ENCODE measurements at places on chromosomes 4 and X. TPM values are rescaled to one million over a fixed set of nuclear protein-coding genes. Genes with fewer than 3 reads are reported as not detected.
A peak's percentile ranks its signal among the peaks of the same experiment; 100 is the strongest.

GRCh38 chr4:25821899-25822298 lies 40.9 kb downstream of the SEL1L3 start:
- H3K36me3 ChIP-seq = no peaks in the 10 kb centered on the region
- no peak overlapping the region for H3K27ac ChIP-seq
- no peaks in the 10 kb centered on the region for H3K4me1 ChIP-seq
- no peaks in the 10 kb centered on the region for H3K27me3 ChIP-seq
- DNase-seq = no peak

DNA sequence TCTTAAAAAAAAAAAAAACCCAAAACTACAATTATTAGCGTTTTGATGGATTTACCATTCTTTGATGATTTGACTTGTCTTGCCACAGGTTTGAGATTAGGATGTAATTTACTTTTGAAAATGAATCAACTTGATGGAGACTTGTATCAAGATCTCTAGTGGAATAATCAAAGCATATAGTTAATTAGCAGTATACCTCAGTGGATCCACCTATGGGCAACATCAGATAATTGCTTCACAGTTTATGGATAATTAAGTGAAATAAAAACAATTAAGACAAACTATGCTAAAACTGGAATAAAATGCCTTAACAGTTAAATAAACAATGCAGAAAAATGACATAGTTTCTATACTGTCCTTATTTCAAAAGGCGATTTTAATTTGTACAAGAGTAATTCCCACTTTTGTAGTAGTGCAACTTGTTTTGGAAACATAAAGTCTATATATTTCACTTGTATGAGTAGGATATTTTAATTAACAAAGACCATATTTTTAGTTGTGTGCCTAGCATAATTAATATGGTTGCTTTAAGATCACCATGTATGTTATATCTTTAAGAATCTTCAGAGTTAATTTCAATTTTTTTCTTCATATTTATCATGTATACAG lies 4.2 kb downstream of the CPEB2 start:
- H3K4me3 ChIP-seq = peak overlapping the region; percentile 70
- DNase-seq = peak; percentile 18
- no peak overlapping the region for H3K27ac ChIP-seq

GRCh38 chrX:28981952-28982351 lies 394.7 kb downstream of the IL1RAPL1 start:
- H3K36me3 ChIP-seq = no peaks in the 10 kb centered on the region
- H3K27ac ChIP-seq = no peak overlapping the region
- no peaks in the 10 kb centered on the region for H3K27me3 ChIP-seq

GRCh38 chr4:163590103-163590502 lies 95.6 kb downstream of the TMA16 start:
- H3K4me1 ChIP-seq = no peaks in the 10 kb centered on the region
- H3K36me3 ChIP-seq = no peaks in the 10 kb centered on the region
- DNase-seq = no peak
- no peaks in the 10 kb centered on the region for H3K27me3 ChIP-seq

DNA sequence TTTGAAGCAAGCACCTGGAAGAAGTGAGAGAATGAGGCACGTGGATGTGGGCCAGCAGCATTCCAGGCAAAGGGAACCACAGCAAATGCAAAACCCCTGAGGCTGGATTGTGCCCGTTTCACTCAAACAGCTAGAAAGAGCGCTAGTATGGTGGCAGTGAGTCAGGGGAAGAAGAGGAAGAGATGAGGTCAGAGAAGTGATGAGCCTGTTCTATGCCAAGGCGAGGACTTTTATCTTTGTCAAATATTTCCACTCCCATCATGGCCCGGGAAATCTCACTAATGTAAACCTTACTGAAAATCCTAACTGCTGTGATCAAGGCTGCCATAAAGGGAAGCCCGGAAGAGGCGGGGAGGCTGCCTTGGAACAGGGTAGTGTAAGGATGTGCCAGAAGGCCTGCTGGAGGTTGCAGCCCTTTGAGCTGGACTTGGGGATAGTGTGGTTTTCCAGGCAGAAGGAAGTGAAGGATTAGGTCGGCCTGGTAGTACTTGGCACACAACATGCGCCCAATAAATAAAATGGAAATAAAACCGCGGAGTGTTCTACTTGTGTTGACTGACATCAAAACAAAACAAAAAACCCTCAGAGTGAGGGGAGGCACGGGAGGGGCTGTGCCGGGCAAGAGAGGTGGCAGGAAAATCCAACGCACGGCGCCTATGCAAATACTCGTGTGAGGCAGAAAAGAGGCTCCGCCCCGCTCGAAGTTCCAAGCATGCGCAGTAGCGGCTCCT lies 1.2 kb upstream of the CDK16 start:
- H3K4me1 ChIP-seq = no peaks in the 10 kb centered on the region
- peak overlapping the region; percentile 43 for H3K27ac ChIP-seq
- peak overlapping the region; percentile 52 for H3K4me3 ChIP-seq
- H3K36me3 ChIP-seq = peaks cover 22% of the 10 kb centered on the region

DNA sequence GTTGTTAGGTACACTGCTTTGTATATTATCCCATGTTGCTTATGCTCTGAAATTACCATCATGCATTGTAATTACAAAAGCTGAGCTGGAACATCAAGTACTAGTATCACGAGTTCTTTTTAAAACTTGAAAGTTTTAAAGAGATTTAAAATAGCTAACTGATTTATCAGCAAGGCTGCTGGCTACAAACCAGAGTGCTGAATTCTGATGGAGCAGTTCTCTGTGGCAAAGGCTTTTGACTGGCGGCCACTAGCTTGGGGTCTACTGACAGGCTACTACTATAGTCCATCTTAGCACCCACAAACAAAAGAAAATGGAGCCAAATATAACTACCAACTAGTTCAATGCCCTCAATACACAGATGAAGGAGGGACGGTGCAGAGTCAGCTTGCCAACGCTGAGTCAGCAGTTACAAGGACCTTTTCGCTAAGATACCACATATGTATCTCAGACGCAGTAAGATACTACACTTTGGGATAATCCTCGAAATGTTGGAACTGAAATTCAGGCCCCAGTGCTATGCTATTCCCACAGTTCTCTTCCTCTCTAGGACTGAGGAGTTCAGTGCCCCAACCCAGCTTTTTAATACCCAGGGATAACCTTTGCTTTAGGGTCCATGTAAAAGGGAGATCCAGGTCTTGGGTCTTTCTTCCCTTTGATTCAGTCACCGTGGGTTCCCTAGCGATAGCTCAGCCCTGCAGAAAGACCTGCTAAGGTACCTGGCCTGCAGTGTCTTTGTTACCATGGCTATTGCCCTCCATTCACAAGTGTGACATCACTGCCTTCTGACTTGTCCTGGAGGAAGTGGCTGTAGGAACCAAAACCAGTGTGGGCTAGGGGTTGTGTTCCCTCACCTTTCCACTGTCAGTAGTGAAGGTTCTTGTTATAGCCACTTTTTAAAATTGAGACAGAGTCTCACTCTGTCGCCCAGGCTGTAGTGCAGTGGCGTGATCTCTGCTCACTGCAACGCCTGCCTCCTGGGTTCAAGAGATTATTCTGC lies 22.8 kb downstream of the MFAP3L start:
- no peaks in the 10 kb centered on the region for H3K36me3 ChIP-seq
- H3K4me3 ChIP-seq = no peak overlapping the region
- no peaks in the 10 kb centered on the region for H3K27me3 ChIP-seq
- DNase-seq = no peak
- H3K27ac ChIP-seq = no peak overlapping the region
- no peaks in the 10 kb centered on the region for H3K4me1 ChIP-seq

- H3K27ac ChIP-seq = no peak overlapping the region
- no peaks in the 10 kb centered on the region for H3K36me3 ChIP-seq
- H3K4me1 ChIP-seq = no peaks in the 10 kb centered on the region
- H3K27me3 ChIP-seq = no peaks in the 10 kb centered on the region
Measured at GRCh38 chr4:79087071-79087470, 147.8 kb upstream of the PAQR3 start.

GRCh38 chr4:123485601-123486000 lies 89.0 kb downstream of the SPRY1 start:
- no peaks in the 10 kb centered on the region for H3K36me3 ChIP-seq
- H3K4me3 ChIP-seq = no peak overlapping the region
- no peak overlapping the region for H3K27ac ChIP-seq
- no peaks in the 10 kb centered on the region for H3K4me1 ChIP-seq

GRCh38 chr4:74583089-74583700 lies 138.3 kb downstream of the AREG start:
- no peaks in the 10 kb centered on the region for H3K27me3 ChIP-seq
- no peak for DNase-seq
- no peaks in the 10 kb centered on the region for H3K4me1 ChIP-seq

DNA sequence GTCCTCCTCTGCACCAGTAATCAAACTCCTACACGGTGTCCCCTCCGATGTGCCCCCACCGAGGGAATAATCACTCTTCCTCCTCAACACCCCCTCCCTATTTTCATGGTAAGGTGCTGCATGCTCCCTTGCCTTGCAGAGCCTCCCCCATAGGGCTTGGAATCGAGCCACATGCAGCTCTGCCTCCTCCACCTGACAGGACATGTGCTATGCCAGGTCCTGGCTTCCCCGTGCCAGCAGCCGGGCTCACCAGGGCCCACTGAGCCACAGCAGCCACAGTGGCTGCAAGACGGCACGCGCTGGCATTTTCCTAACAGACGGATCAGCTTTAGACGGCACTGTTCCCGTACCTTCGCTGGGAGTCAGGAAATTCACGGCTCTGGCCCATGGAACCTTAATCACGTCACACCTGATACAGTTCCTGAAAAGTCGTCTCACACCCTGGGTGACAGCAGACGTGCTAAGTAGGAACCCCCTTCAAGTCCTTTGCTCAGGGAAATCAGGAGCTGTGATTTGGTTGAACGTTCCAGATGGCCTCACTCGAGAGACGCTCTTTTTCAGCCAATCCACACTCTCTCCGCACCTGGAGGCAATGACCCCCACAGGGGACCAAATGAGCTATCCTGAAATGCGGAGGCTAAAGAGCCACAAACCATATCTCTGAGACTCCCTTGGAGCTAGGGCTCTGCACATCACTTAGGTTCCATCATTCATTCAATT lies 63.2 kb downstream of the JAKMIP1 start:
- no peak overlapping the region for H3K27ac ChIP-seq
- H3K27me3 ChIP-seq = no peaks in the 10 kb centered on the region
- H3K36me3 ChIP-seq = no peaks in the 10 kb centered on the region
- H3K4me1 ChIP-seq = no peaks in the 10 kb centered on the region

GRCh38 chr4:138111462-138112000 lies 130.6 kb downstream of the SLC7A11 start:
- no peaks in the 10 kb centered on the region for H3K4me1 ChIP-seq
- no peaks in the 10 kb centered on the region for H3K36me3 ChIP-seq
- H3K4me3 ChIP-seq = no peak overlapping the region
- no peaks in the 10 kb centered on the region for H3K27me3 ChIP-seq

GRCh38 chr4:153728660-153729059 lies 31.2 kb downstream of the RNF175 start:
- no peak for DNase-seq
- no peak overlapping the region for H3K27ac ChIP-seq
- no peaks in the 10 kb centered on the region for H3K4me1 ChIP-seq
- H3K4me3 ChIP-seq = no peak overlapping the region
- H3K27me3 ChIP-seq = no peaks in the 10 kb centered on the region
- no peaks in the 10 kb centered on the region for H3K36me3 ChIP-seq

- no peak overlapping the region for H3K4me3 ChIP-seq
- H3K36me3 ChIP-seq = no peaks in the 10 kb centered on the region
- no peak overlapping the region for H3K27ac ChIP-seq
- H3K4me1 ChIP-seq = no peaks in the 10 kb centered on the region
- DNase-seq = no peak
Measured at GRCh38 chrX:25079020-25079419, 63.3 kb upstream of the ARX start.

GRCh38 chr4:189850239-189850856 lies 90.3 kb upstream of the FRG1 start:
- H3K4me1 ChIP-seq = no peaks in the 10 kb centered on the region
- no peak for DNase-seq

- DNase-seq = no peak
- H3K27me3 ChIP-seq = no peaks in the 10 kb centered on the region
- no peak overlapping the region for H3K27ac ChIP-seq
- no peaks in the 10 kb centered on the region for H3K4me1 ChIP-seq
- H3K4me3 ChIP-seq = no peak overlapping the region
Measured at GRCh38 chr4:6280365-6280996, 10.8 kb downstream of the WFS1 start.

DNA sequence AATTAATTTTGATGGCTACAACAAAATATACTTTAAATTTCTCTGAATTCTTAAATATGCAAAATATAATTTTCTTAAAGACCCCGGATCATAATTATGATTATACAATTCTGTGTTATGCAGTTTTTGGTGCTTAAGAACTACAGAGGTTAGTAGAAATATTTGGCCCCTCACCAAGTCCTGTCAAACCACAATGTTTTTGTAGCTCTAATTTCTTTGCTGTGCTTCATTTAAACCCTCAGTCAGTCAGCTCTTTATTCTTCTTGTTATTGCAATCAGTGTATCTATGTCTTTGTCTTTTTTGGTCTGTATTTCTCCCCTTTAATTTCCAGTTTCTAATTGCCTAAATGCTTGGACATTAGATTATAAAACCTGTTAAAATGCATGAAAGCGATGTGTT lies 186.1 kb downstream of the CAMK2D start:
- DNase-seq = no peak
- no peaks in the 10 kb centered on the region for H3K27me3 ChIP-seq
- H3K4me3 ChIP-seq = no peak overlapping the region
- H3K4me1 ChIP-seq = peaks cover 2% of the 10 kb centered on the region
- H3K36me3 ChIP-seq = no peaks in the 10 kb centered on the region

- no peaks in the 10 kb centered on the region for H3K27me3 ChIP-seq
- no peak overlapping the region for H3K4me3 ChIP-seq
- DNase-seq = no peak
- no peak overlapping the region for H3K27ac ChIP-seq
Measured at GRCh38 chr4:112352736-112353135, 55.6 kb downstream of the ALPK1 start.

- H3K27me3 ChIP-seq = no peaks in the 10 kb centered on the region
- H3K4me1 ChIP-seq = no peaks in the 10 kb centered on the region
- no peak overlapping the region for H3K27ac ChIP-seq
- no peak overlapping the region for H3K4me3 ChIP-seq
Measured at GRCh38 chrX:71000139-71000538, 68.0 kb downstream of the SNX12 start.

The SPANXC gene
- polyA plus RNA-seq = not detected

The RASGEF1B gene
- polyA plus RNA-seq = 8.3 TPM

The FHIP1A gene
- polyA plus RNA-seq = 0.80 TPM

The PPP4R3C gene
- polyA plus RNA-seq = not detected

The IBSP gene
- not detected for polyA plus RNA-seq

The GUCY1A1 gene
- polyA plus RNA-seq = 6.9 TPM

The DCAF4L1 gene
- polyA plus RNA-seq = 0.28 TPM

The HHIP gene
- 2.5 TPM for polyA plus RNA-seq

The RNF175 gene
- polyA plus RNA-seq = not detected

The RPS6KA6 gene
- 4.7 TPM for polyA plus RNA-seq

The UGT2B11 gene
- not detected for polyA plus RNA-seq

The TMEM144 gene
- polyA plus RNA-seq = 3.3 TPM

The ELMOD2 gene
- polyA plus RNA-seq = 13.3 TPM

The NEUROG2 gene
- polyA plus RNA-seq = not detected

The SSX7 gene
- polyA plus RNA-seq = not detected

The SSX2 gene
- polyA plus RNA-seq = not detected
